Stimulated activated CD8-positive, alpha-beta memory T cell treated with anti-CD3 and anti-CD28 coated beads, Interleukin-4, amount 100 ng/mL, for 1 hour (primary cell): ENCODE measurements at places on chromosomes 6 and 20.

GRCh38 chr20:40600441-40601219 is 88.4 kb downstream of the MAFB start:
- DNase-seq, result no peak

- DNase-seq, result no peak
Observed at GRCh38 chr6:154373971-154374370, 17.4 kb upstream of the IPCEF1 start.

- no peak for DNase-seq
Observed at GRCh38 chr6:28875191-28875747, 48.5 kb downstream of the TRIM27 start.

GRCh38 chr6:108068618-108069017 is 5.9 kb downstream of the OSTM1 start:
- DNase-seq, result no peak

DNA sequence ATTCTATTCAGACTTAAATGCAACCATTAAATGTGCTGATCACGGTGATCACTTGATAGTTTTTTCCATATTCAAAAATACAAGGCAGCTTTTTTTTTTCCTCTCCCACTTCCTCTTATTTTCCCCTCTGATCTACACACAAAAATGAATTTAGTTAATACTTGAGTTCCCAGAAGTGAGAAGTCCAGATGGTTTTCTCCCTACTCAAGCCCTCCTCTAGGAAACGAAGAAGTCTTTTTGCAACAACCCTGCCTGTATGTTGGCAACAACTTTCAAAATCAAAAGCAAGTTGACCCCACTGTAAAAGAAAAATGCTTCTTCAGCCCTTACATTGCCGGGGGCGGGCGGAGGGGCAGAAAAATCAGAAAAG is 24.3 kb downstream of the ARHGAP18 start:
- DNase-seq, result no peak

- no peak for DNase-seq
Observed at GRCh38 chr6:140879946-140880345, 1252.8 kb upstream of the GJE1 start.

GRCh38 chr6:925656-926213 is 232.8 kb upstream of the EXOC2 start:
- DNase-seq, result no peak

GRCh38 chr20:24696396-24696795 is 227.0 kb downstream of the SYNDIG1 start:
- no peak for DNase-seq

DNA sequence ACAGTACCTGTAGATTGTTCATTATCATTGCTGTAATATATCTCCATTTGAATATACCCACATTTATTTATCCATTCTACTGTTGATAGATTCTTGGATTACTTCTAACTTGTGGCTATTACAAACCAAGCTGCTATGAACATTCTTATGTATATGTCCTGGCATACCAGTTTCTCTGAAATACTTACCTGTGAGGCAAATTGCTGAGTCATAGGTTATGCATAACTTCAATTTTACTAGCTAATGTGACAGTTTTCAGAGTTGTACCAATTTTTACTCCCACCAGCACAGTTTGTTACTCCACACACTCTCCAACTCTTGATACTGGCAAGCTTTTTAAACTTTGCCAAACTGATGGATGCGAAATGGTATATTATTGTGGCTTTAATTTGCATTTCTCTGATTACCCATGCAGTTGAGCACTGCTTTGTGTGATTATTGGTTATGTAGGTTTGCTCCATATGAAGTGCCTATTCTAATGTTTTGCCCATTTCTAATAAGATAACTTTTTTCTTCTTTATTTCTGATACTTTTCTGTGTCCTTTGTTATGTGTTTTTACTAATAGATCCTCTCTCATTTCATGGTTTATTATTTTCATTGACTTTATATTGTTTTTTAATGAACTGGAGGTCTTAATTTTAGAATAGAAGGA is 62.8 kb upstream of the SDHAF4 start:
- DNase-seq, result no peak

DNA sequence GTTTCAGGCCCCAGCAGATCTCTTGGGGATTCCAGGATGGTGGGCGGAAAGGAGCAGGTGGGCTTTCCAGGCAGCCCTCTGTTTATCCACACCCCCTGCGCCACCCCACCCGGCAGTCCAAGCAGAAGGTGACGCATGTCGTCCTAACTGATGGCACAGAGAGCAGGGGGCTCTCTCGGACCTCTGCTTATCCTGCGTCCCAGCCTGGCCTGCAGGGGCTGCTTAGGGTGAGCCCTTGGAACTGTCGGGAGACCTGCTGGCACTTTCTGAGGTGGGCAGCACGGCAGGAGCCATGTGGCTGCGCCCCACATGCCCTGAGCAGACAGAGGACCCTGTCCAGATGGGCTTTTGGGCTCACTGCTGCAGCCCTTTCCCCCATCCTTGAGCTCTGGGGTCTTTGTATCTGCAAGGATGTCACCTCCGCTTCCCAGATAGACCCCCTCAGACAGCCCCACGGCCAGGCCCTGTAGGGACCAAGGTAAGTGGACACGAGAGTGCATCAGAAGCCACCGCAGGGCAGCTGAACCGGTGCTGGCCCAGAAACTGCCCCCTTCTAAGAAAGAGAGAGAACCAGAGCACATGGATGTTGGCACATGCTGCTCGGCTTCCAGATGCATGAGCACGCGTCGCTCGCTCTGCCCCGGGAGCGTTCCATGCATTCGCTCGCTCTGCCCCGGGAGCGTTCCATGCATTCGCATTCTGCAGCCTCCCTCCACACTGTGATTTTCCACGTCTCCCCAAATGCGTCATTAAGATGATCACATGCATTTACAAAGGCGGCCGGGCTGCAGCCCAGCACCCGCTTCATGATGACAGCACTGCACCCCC is 246.7 kb downstream of the TAF4 start:
- no peak for DNase-seq

- DNase-seq, result no peak
Observed at GRCh38 chr6:26249707-26249956, 115.4 kb upstream of the BTN3A2 start.

- DNase-seq, result no peak
Observed at GRCh38 chr6:43669050-43669921, 18.3 kb downstream of the MRPS18A start.
